Calu3 (cell line): ENCODE measurements at places on chromosomes 6 and 20. TPM values are rescaled to one million over a fixed set of nuclear protein-coding genes. Genes with fewer than 3 reads are reported as not detected.

GRCh38 chr20:46835418-46835817 lies 59.2 kb upstream of the EYA2 start:
- no peak overlapping the region for H3K27ac ChIP-seq
- no peaks in the 10 kb centered on the region for H3K36me3 ChIP-seq
- no peak for DNase-seq
- no peak overlapping the region for H3K4me3 ChIP-seq
- peaks cover 16% of the 10 kb centered on the region for H3K4me1 ChIP-seq
- H3K27me3 ChIP-seq = peaks cover 17% of the 10 kb centered on the region

DNA sequence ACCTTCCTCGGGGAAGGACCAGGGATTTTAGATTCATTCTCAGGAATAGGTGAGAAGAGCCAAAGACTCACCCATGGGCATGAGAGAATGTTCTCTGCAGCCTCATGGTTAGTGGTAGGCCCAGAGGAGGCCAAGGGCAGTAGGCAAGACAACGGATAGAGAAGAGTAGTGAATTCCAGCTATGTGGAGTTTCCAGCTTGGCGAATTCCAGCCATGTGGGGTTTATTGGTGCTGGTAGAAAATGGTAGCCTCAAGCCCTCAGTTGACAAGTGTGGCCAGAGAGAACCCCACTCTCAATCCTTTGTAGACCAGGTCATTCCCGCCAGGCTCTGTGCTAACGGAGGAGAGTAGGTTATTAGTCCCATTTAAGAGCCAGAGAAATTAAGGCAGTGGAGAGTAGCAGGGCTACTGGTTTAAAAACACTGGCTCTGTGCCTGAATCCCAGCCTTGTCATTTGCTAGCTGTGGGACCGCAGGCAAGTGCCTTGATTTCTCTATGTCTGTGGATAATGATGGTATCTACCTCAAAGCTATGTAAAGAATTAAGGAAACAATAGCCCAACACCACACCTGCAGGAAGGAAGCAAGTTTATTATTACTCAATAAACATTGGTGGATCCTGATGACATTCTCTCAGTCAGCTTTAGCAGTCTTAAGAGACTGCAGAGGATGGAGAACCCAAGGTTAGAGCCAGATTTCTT lies 2.0 kb upstream of the SLC9A8 start:
- H3K4me3 ChIP-seq = no peak overlapping the region
- H3K27ac ChIP-seq = peak overlapping the region; percentile 44
- peaks cover 63% of the 10 kb centered on the region for H3K4me1 ChIP-seq
- DNase-seq = no peak

COL9A1 gene
- not detected in 2 replicates for total RNA-seq

- H3K27me3 ChIP-seq = peaks cover 40% of the 10 kb centered on the region
- no peak overlapping the region for H3K27ac ChIP-seq
- H3K4me1 ChIP-seq = no peaks in the 10 kb centered on the region
- H3K36me3 ChIP-seq = peaks cover 3% of the 10 kb centered on the region
- no peak overlapping the region for H3K4me3 ChIP-seq
Observed at GRCh38 chr20:1700990-1701389, 43.4 kb upstream of the SIRPG start.

GRCh38 chr20:57661746-57662455 lies 41.7 kb upstream of the ZBP1 start:
- H3K4me1 ChIP-seq = peaks cover 76% of the 10 kb centered on the region
- no peaks in the 10 kb centered on the region for H3K27me3 ChIP-seq
- H3K36me3 ChIP-seq = peaks cover 100% of the 10 kb centered on the region
- no peak for DNase-seq
- peak overlapping the region; percentile 9 for H3K4me3 ChIP-seq
- peak overlapping the region; percentile 68 for H3K27ac ChIP-seq

GRCh38 chr20:46709459-46710152 lies at the start of gene SLC2A10:
Gene SLC2A10, plus strand, starts transcription at chr20:46709649. Its CDS starts 88 bp downstream, at chr20:46709737.
- peak within 1 kb of the TSS; percentile 85 for H3K4me3 ChIP-seq
- H3K4me1 ChIP-seq = peaks cover 39% of the 10 kb centered on the region
- peak within 1 kb of the TSS; percentile 60 for H3K27ac ChIP-seq
- peak; percentile 85 for DNase-seq

TREML1 gene
- not detected in 2 replicates for total RNA-seq
